Activated naive CD8-positive, alpha-beta T cell treated with anti-CD3 and anti-CD28 coated beads, Interleukin-2, amount 10 ng/mL, durations not matched to agents 7 days and 5 days (primary cell): ENCODE measurements at places on chromosomes 1 and 21. TPM values are rescaled to one million over a fixed set of nuclear protein-coding genes. Genes with fewer than 3 reads are reported as not detected.

GRCh38 chr1:245437369-245438062 lies 282.7 kb downstream of the KIF26B start:
- no peak overlapping the region for H3K27ac ChIP-seq
- peaks cover 8% of the 10 kb centered on the region for H3K4me1 ChIP-seq
- no peak for DNase-seq
- no peaks in the 10 kb centered on the region for H3K36me3 ChIP-seq

CAPZA1 gene
- 248 TPM for total RNA-seq

DNA sequence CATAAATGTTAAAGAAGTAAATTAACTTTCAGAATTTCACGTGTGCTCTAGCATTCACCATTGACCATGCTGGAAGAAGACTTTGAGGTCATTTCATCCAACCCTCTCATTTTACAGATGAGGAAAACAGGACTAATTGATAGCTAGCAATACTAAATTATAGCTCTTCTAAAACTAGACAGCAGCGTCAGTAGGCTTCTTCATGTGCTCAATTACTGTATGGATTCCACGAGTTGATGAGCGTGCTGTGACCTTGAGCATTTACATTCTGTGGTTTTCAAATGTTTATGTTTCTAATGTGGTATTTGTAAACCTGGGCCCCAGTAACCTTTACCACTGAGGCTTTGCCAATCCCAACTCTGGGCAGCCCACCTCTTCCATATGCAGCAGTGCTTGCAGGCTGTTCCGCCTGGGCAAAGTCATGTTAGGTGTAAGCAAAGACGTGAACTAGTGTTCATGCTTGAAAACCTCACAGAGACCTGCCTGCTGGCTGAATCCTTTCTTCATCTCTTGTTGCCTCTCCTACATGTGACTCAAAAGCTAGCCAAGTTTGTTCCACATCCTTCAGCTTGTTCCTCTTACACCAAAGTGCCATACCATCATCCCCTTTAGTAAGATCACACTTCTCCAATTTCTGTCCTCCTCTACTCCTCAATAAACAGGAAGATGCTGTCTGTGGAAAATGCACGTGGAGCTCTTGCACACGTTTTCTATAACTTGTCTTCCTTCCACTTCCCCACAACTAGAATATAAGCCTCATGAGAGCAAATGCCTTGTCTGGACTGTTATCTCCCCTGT lies 17.2 kb downstream of the KCNJ15 start:
- H3K4me3 ChIP-seq, result no peak overlapping the region
- no peaks in the 10 kb centered on the region for H3K4me1 ChIP-seq
- H3K36me3 ChIP-seq, result no peaks in the 10 kb centered on the region
- H3K27me3 ChIP-seq, result no peaks in the 10 kb centered on the region
- H3K27ac ChIP-seq, result no peak overlapping the region

DNA sequence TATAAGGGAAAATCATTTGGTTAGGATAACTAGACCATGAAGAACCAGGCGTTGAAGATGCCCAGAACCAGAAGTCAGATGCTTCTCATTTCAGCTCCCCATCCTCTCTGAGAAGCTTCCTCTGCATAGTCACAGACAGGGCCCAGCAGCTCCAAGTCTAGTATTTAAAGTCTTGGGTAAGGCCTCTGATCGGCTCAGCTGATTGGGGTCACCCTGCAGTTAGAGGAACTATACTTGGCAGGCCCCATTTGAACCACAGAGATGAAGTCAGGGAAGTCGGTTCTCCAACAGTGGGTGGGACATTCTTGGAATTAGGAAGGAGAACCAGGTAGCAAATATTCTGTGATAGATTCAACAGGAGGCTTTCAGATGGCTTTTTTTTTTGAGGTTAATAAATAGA lies 48.3 kb downstream of the SLC22A15 start:
- H3K4me3 ChIP-seq, result no peak overlapping the region
- H3K4me1 ChIP-seq, result peaks cover 8% of the 10 kb centered on the region
- no peaks in the 10 kb centered on the region for H3K27me3 ChIP-seq
- no peak overlapping the region for H3K27ac ChIP-seq
- no peaks in the 10 kb centered on the region for H3K36me3 ChIP-seq

DNA sequence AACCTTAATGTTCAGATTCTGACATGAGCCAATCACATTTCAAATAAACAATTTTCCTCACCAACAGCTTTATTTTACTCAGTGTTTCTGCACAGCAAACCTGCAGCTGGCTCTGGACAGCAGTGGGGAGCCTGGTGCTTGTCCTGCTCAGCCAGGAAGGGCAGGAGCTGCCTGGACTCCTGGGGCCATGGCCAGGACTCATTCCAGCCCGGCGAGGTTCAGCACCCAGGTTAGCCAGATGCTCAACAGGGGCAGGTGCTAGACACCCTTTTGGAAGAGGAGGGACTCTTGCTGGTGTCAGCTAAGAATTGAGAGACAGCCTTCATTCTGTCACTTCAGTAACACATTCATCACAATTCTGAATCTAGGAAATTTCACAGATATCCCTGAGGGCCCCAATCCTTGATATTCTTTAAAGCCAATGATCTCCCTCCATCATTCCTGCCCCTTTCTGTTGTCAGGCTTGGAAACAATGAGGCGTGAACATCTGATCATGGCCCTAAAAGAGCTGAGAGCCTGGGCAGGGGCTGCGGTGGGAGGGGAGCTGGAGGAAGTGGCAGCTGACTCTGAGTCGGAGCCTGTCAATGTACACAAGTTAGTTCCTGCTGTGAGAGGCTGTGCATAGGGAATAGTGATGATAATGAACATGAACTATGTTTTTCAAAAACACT lies 251.3 kb downstream of the SDCCAG8 start:
- H3K27me3 ChIP-seq, result no peaks in the 10 kb centered on the region
- peaks cover 14% of the 10 kb centered on the region for H3K36me3 ChIP-seq
- peaks cover 20% of the 10 kb centered on the region for H3K4me1 ChIP-seq

KRTAP6-3 gene
- total RNA-seq, result not detected

GRCh38 chr1:229180161-229180560 lies 90.8 kb upstream of the RAB4A start:
- H3K27me3 ChIP-seq, result peaks cover 2% of the 10 kb centered on the region
- peaks cover 3% of the 10 kb centered on the region for H3K4me1 ChIP-seq
- H3K27ac ChIP-seq, result no peak overlapping the region
- H3K4me3 ChIP-seq, result no peak overlapping the region
- H3K36me3 ChIP-seq, result no peaks in the 10 kb centered on the region

GRCh38 chr1:93708734-93709481 lies 27.3 kb upstream of the BCAR3 start:
- H3K4me3 ChIP-seq, result peak overlapping the region; percentile 3
- DNase-seq, result no peak
- H3K4me1 ChIP-seq, result peaks cover 36% of the 10 kb centered on the region
- no peak overlapping the region for H3K27ac ChIP-seq

EFCAB7 gene
- 11.8 TPM for total RNA-seq

DNA sequence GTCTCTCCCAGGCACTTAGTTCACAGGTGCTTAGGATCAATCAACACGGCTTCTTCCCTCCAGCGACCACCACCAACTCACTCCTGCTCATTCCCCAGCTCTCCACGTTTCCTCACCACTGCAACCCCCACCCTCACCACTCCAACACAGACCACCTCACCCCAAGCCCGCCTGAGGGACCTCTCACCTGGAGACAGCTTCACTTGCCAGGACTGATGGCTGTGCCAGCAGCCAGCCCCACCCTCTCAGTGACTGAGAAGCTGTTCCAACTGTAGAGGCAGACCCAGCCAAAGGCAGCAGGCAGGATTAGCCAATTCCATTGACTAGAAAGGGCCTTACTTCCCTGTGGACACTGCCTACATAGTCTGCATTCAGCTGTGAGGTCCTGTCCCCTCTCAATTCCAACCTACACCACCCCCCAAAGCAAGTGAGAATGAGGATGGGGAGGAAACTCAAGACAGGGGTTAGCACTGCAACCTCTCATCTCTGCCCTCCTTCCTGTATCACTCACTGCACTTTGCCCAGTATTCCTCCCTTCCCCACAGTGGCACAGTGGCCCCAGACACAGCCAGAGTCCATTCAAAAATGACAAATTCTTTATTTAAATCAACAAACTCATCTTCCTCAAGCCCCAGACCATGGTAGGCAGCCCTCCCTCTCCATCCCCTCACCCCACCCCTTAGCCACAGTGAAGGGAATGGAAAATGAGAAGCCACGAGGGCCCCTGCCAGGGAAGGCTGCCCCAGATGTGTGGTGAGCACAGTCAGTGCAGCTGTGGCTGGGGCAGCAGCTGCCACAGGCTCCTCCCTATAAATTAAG lies 7.6 kb downstream of the TAGLN2 start:
- H3K4me1 ChIP-seq, result peaks cover 55% of the 10 kb centered on the region
- H3K27ac ChIP-seq, result peak overlapping the region; percentile 64
- no peak overlapping the region for H3K4me3 ChIP-seq
- DNase-seq, result no peak
- H3K36me3 ChIP-seq, result peaks cover 43% of the 10 kb centered on the region

GRCh38 chr1:199784138-199784895 lies 243.2 kb upstream of the NR5A2 start:
- H3K4me3 ChIP-seq, result no peak overlapping the region
- no peaks in the 10 kb centered on the region for H3K36me3 ChIP-seq
- H3K27ac ChIP-seq, result no peak overlapping the region
- H3K4me1 ChIP-seq, result peaks cover 3% of the 10 kb centered on the region

LCE1D gene
- total RNA-seq, result not detected

GRCh38 chr1:28115267-28115666 lies 26.9 kb upstream of the EYA3 start:
- H3K27me3 ChIP-seq, result peaks cover 27% of the 10 kb centered on the region
- H3K36me3 ChIP-seq, result peaks cover 2% of the 10 kb centered on the region
- peak; percentile 39 for DNase-seq
- H3K27ac ChIP-seq, result peak overlapping the region; percentile 85
- H3K4me3 ChIP-seq, result peak overlapping the region; percentile 57
